ENCODE measurements at places on chromosomes 5 and 9.

DNA sequence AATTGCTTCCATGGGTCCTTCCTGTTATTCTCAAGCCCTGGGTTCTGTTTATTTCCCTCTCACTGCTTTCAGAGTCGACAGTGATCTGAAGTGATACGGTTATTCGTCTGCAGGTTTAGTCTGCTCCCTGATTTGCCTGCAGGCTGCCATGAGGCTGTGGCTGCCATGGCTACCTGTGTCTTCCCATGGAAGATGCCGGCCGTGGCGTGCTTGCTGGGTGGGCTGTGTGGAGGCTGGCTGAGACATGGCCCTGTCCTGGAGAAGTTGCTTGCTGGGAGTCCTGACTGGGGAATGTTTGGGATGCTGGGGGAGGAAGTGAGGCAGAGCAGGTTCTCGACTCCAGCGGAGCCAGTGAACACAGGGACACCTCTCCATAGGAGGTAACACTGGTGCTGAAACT lies 104.1 kb upstream of the TBC1D2 start:
- DNase-seq: no peak

DNA sequence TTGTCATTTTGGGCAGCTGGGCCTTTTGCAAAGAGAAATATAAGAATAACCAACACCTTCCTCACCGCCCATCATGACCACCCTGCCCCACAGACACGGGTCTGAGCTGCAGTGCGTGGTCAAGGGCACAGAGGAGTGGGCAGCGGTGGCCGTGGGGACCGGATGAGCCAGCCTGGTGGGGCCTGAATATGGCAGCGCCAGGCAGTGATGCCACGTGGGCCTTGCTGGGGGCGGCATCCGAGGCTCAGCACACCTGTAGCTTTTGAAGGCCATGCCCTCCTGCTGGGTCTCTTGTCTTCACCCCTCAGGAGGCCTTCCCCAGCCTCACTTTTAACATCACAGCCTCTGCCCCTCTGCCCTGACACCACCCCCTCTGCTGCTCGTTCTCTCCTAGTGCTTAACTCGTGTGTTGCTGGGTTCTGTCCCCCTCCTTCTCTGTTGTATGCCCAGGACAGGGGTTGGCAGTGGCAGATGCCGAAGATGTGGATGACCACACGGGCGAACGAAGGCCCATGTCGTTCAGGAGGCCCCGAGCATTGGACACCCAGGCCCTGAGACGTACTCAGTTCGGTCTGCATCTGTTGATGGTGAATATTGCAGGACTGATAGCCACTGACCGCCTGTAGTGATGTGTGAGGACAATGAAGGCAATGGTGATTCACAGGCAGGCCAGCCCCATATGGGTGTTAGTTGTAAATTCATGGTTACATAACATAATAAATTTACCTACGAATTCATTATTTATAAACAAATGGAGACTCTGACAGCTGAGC lies 46.0 kb downstream of the AHRR start:
- no peak for DNase-seq

DNA sequence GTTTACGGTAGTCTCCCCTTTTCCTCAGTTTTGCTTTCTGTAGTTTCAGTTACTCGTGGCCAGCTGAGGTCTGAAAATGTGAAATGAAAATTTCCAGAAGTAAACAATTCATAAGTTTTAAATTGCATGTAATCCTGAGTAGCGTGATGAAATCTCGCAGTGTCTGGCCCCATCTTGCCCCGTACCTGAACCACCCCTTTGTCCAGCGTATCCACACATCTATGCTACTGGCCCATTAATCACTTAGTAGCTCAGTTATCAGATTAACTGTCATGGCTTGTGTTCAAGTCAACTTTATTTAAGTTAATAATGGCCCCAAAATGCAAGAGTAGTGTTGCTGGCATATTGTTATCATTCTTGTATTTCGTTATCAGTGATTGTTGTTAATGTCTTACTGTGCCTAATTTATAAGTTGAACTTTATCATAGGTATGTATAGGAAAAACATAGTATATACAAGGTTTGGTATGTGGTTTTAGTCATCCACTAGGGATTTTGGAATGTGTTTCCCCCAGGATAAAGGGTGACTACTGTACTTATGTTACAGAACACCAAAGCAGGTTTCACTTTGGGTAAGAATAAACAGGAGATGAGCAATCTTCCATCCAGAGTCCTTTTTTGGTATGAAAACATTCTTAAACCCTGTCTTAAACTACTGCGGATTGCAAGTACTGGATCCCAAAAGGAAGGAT lies 118.4 kb upstream of the KCNN2 start:
- no peak for DNase-seq

DNA sequence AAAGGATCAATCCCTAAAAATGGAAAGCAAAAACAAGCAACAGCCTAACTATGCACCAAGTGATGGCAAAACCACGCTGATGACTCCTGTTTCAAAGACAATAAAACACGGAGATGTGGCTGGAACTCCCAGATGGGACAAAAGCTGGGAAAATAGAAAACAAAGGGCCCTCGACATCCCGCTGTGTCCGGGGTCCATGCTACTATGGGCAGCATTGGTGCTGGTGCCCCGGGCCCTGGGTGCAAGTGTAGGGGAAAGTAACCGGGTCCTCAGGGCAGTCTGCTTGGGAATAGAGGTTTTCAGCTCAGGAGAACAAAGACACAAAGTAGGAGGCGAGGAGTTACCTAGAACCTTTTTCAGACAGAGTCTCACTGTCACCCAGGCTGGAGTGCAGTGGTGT lies 46.1 kb downstream of the MRPL36 start:
- DNase-seq: no peak

DNA sequence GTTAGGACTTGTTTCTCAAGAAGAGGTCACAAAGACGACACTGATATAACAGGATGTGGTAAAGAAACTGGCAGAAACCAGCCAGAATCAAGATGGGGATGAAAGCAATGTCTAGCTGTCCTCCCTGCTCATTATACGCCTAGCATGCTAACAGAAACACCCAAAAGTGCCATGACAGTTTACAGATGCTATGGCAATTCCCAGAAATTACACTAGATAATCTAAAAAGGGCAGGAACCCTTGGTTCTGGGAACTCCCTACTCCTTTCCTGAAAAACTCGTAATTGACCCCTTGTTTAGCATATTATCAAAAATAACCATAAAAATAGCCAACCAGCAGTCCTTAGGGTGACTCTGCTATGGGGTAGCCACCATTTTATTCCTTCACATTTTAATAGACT lies 10.9 kb upstream of the MRPS30 start:
- DNase-seq: no peak
